ENCODE measurements at places on chromosomes 1 and 21.

- no peak for DNase-seq
Observed at GRCh38 chr1:227225715-227226346, 92.5 kb downstream of the CDC42BPA start.

DNA sequence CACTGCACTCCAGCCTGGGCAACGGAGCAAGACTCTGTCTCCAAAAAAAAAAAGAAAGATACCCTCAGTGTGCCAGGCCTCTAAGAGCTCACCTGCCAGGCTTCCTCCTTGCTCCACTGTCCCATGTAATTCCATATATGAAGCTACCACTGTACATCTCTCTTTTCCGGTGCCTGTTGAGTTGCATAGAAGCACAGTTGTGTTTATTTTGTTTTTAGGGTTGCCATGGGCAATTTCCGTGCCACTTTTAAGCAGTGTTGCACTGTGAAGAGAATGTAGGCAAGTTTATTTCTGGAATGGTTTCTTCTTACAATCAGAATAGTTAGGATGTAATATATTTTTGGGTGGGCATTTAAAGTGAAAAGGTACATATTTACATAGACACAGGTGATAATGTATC, 23.3 kb downstream of the MR1 start:
- no peak for DNase-seq

DNA sequence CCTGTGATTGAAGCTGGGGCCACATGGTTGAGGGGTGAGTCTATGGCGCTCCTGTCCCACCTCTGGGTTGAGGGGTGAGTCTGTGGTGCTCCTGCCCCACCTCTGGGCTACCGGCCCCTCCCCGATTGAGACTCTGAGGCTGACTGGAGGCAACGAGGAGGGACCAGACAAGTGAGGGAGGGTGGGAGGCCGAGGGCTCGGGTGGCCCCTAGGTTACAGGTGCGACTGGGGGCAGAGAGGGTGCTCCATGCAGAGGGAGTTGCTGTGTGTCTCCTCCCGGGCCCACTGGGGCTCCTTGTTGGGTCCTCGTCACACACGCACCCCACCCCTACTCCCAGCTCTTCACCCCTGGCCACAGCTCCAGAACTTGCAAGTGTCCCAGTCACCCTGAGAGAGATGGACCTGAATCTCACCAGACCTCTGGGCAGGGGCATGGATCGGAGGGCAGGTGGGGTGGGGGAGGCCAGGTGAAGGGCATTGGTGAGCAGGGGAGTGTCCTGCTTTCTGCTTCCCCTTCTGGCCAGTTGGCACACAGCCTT, 12.8 kb downstream of the LDLRAP1 start:
- no peak for DNase-seq

GRCh38 chr1:41642922-41643821, 158.7 kb upstream of the EDN2 start:
- peak; percentile 43 for DNase-seq

GRCh38 chr1:40423264-40423642, 27.0 kb upstream of the ZFP69B start:
- no peak for DNase-seq

DNA sequence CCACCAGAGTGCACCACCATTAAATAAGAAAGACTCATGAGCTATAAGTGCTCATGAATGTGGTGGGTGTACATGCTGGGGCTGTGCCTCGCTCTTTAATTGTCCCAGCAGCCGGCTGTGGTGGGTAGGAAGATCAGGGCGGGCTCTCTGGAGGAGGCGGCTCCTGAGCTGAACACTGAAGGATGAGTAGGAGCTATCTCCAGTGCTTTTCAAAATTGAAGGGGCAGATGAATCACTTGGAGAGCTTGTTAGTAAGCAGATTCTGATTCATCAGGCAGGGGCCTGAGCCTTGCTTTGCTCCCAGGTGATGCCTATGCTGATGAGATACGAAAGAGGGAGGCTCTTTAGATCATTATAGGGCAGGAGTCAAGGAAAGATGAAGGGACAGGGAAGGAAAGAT, 54.1 kb downstream of the ETS2 start:
- DNase-seq: no peak
